ENCODE measurements at places on chromosomes 7 and 10.

DNA sequence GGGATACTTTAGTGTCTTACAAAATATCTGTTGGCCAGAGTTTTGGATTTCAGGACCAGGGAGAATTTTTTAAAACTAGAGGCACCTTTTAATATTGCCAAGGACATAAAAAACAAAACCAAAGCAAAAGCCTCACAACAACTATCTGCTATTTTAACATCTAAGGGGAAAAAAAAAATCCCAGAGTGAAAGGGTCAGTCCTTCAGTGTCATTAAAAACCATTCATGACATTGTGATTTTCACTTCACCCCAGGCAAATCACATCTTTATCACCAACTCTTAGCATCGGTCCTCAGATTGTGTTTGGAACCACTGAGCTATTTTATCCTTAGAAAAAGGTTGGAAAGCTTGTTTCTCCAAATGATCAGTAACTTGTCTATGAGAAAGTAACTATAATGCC, 10.7 kb downstream of the CEP41 start:
- DNase-seq, result no peak

DNA sequence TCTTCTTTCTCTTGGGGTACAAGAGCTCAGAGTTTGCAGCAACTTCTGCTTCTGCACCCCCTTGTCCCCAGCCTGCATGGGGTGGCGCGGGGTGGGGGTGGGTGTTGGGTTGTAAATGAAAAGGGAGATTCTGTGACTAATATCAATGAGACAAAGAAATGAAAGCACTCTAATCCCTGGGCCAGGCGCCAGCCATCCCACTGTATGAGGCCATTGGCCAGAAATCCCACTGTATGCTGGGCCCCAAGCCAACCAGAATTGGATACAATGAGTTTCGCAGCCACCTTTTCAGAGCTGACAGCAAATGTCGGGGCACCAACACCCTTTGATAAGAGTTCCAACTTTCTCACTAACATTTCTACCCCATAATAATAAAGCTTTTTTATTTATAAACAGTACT, 10.9 kb upstream of the PTN start:
- no peak for DNase-seq

GRCh38 chr7:159211540-159212182, 67.0 kb upstream of the VIPR2 start:
- DNase-seq, result no peak

DNA sequence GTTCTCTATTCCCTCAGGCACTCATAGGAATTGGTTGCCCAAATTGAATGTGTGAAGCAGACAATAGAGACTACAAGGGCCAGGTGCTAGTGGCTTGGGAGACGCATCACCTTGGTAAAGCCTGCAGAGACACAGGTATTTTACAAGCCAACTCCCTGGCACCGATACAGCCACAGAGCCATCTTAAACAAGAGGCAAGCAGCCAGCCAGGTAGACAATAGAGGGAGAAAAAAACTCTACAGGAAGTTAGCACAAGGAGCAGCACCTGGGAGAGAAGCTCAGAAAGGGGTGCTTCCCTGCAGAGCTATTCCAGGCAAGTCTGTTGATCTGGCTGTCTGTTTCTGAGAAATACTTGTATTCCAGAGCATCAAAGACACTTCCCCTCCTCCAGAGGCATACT, 43.0 kb upstream of the CDK1 start:
- no peak for DNase-seq

GRCh38 chr7:30162622-30163124, 27.9 kb downstream of the MTURN start:
- DNase-seq, result no peak

DNA sequence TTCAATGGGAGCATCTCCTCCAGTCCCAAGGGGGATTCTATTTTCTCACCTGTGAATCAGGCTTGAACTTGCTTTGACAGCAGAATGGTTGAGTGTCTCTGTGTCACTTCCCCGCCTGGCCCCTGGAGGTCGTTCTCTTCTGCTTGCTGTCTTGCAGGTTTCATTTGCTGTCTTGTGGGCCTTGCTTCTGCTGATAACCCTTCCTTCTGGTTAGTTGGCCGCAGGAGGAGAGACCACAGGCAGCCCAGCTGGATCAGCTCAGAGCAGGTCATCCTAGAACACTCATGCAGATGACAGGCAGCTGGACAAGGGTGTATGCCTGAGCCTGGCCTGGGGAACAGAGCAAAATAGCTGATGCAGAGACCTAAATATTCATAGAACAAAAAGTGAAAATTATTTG, 344.2 kb upstream of the ADARB2 start:
- no peak for DNase-seq

DNA sequence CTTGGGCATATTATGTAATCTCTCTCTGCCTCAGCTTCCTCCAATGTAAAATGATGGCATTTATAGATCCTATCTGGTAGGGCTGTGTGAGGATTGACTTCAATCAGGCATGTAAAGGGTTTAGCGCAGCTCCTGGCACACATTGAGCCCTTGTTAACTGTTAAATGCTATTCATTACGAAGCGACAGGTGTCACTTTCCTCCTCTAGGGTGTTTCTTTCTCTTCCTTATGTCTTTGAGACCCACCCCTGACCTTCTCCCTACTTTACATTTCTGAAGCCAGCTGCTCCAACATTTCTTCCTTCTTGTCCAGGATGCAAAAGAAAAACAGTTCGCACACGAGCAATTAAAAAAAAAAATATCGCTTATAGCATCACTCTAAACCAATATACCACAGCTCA, 5.7 kb upstream of the R3HCC1L start:
- DNase-seq, result no peak

GRCh38 chr10:11813177-11813576, 10.0 kb upstream of the PROSER2 start:
- DNase-seq, result no peak

DNA sequence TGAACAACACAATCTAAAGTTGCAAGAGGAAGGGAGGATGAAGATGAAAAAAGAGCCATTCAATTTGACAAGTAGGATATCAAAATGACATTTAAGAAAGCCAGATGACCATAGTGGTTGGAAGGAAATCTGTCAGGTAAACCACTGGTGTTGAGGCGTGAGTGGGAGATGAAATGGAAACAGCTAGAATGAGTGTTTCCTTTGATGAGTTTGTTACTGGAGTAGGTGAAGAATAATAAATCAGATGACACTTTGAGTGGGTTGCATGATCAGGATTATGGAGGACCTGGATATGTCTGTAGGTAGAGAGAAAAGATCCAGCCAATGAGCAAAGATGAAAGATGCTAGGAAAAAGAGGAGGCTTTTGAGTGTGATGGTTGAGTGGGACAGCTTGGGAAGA, 33.1 kb downstream of the AKR1B1 start:
- DNase-seq, result no peak

DNA sequence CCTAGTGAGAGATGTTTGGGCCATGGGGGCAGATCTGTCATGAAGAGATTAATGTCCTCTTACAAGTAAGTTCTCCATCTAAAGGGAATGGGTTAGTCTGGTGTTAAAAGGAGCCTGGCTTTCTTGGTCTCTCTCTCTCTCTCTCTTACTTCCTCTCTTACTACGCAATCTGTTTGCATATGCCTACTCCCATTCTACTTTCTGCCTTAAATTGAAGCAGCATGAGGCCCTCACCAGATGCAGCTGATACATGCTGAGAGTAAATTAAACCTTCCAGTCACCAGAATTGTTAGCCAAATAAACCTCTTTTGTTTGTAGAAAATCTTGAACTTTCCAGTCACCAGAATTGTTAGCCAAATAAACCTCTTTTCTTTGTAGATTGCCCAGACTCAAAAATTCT, 884.1 kb downstream of the NRG3 start:
- no peak for DNase-seq

Measured in activated CD4-positive, CD25-positive, alpha-beta regulatory T cell (primary cell).